ENCODE measurements at places on chromosomes 2 and 18. TPM values are rescaled to one million over a fixed set of nuclear protein-coding genes. Genes with fewer than 3 reads are reported as not detected.

ALPG gene
- not detected for total RNA-seq

FBXO48 gene
- total RNA-seq: 0.56 TPM

SP140 gene
- 8.5 TPM for total RNA-seq

GRCh38 chr2:216195565-216196029 lies 86.4 kb downstream of the XRCC5 start:
- H3K36me3 ChIP-seq: peaks cover 39% of the 10 kb centered on the region
- no peak for DNase-seq
- H3K4me3 ChIP-seq: no peak overlapping the region
- no peaks in the 10 kb centered on the region for H3K4me1 ChIP-seq
- no peak overlapping the region for H3K27ac ChIP-seq
- no peaks in the 10 kb centered on the region for H3K27me3 ChIP-seq

DNA sequence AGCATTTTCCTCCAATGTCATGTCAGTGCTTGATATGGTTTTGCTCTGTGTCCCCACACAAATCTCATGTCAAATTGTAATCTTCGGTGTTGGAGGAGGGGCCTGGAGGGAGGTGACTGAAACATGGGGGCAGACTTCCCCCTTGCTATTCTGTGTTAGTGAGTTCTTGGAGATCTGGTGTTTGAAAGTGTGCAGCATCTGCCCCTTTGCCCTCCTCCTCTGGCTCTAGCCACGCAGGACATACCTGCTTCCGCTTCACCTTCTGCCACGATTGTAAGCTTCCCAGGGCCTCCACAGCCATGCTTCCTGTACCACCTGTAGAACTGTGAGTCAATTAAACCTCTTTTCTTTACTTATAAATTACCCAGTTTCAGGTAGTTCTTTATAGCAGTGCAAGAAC lies 118.7 kb downstream of the NOL10 start:
- no peaks in the 10 kb centered on the region for H3K27me3 ChIP-seq
- H3K4me1 ChIP-seq: no peaks in the 10 kb centered on the region
